Aorta (tissue), 5 donors: ENCODE measurements at places on chromosomes 12 and 14. TPM values are rescaled to one million over a fixed set of nuclear protein-coding genes. Genes with fewer than 3 reads are reported as not detected.
A peak's percentile ranks its signal among the peaks of the same experiment; 100 is the strongest.

The TAS2R8 gene
- not detected for total RNA-seq

The GALNT9 gene
- 0.62 TPM for total RNA-seq

GRCh38 chr14:103356024-103356682 lies 22.1 kb downstream of the EIF5 start:
- H3K27ac ChIP-seq: no peak overlapping the region
- H3K4me3 ChIP-seq: no peak overlapping the region
- no peaks in the 10 kb centered on the region for H3K36me3 ChIP-seq
- H3K27me3 ChIP-seq: no peaks in the 10 kb centered on the region

DNA sequence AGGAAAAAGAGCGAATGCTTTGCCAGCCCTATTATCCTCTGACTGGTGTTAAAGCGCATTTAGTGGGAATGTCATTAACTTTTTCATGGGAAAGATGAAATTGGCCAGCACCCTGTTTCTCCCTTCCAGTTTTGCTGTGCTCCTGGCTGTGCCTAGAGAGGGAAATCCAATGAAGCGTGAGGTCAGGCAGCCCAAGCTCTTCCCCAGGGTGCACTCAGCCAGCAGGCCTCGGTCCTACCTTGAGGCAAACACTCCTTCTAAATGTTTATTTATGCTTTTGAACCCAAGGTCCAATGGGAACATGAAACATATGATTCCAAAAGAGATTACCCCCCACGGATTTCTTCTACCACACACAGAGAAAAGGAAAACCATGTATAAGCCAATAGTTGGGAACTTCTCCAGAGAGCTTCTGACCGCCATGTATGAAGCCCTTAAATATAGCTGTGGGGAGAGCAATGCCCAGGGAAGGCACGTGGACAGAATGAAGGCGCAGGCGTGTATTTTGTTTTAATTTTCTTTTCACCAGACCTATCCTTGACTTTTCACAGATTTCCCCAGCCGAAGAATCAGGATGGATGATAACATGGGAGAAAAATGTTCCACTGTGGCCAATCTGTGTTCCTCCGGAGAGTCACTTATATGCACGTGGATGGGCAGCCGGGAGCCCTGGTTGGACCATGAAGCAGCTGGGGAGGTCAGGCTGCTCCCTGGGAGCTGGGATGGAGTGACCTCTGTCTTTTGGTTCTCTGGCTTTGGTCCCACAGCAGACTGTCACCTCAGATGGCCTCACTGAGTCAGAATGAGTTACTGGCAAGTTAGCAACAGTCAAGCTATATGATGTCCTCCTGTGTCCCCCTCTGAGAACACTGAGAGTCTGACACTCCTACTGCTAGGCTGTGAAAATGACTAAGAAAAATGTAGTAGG lies 37.3 kb downstream of the GPR135 start:
- H3K4me3 ChIP-seq: no peak overlapping the region
- DNase-seq: peak; percentile 85
- no peaks in the 10 kb centered on the region for H3K36me3 ChIP-seq
- peaks cover 3% of the 10 kb centered on the region for H3K4me1 ChIP-seq

- H3K27ac ChIP-seq: no peak overlapping the region
- no peak overlapping the region for H3K4me3 ChIP-seq
- no peaks in the 10 kb centered on the region for H3K4me1 ChIP-seq
Measured at GRCh38 chr12:122086641-122087285, 8.2 kb downstream of the MLXIP start.

DNA sequence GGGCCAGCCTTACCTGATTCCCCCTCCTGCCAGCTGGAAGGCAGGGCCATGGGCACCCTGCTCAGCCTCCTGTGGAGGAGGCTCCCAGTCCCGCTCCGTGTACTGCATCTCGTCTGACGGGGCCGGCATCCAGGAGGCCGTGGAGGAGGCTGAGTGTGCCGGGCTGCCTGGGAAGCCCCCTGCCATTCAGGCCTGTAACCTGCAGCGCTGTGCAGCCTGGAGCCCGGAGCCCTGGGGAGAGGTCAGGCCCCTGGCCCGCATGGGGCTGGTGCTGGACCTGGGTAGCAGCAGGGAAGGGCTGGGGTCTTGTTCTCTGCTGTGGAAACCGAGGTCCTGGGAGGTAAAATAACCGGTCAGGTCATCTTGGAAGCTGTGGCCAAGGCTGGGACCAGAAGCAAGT lies 16.4 kb downstream of the PAPLN start:
- no peaks in the 10 kb centered on the region for H3K27me3 ChIP-seq
- no peaks in the 10 kb centered on the region for H3K4me1 ChIP-seq
- no peak overlapping the region for H3K4me3 ChIP-seq
- H3K36me3 ChIP-seq: no peaks in the 10 kb centered on the region

DNA sequence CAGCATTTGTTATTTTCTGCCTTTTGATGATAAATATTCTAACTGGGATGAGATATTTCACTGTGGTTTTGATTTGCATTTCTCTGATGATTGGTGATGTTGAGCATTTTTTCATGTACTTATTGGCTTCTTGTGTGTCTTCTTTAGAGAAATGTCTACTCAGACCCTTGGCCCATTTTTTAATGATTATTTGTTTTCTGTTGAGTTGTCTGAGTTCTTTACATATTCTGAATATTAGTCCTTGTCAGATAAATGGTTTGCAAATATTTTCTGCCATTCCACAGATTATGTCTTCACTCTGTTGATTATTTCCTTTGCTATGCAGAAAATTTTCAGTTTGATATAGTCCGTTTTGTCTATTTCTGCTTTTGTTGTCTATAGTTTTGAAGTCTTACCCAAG lies 317.0 kb downstream of the CEP128 start:
- H3K4me3 ChIP-seq: no peak overlapping the region
- H3K36me3 ChIP-seq: no peaks in the 10 kb centered on the region
- H3K27me3 ChIP-seq: no peaks in the 10 kb centered on the region
- H3K27ac ChIP-seq: no peak overlapping the region
- H3K4me1 ChIP-seq: no peaks in the 10 kb centered on the region

The CCDC177 gene
- total RNA-seq: not detected

DNA sequence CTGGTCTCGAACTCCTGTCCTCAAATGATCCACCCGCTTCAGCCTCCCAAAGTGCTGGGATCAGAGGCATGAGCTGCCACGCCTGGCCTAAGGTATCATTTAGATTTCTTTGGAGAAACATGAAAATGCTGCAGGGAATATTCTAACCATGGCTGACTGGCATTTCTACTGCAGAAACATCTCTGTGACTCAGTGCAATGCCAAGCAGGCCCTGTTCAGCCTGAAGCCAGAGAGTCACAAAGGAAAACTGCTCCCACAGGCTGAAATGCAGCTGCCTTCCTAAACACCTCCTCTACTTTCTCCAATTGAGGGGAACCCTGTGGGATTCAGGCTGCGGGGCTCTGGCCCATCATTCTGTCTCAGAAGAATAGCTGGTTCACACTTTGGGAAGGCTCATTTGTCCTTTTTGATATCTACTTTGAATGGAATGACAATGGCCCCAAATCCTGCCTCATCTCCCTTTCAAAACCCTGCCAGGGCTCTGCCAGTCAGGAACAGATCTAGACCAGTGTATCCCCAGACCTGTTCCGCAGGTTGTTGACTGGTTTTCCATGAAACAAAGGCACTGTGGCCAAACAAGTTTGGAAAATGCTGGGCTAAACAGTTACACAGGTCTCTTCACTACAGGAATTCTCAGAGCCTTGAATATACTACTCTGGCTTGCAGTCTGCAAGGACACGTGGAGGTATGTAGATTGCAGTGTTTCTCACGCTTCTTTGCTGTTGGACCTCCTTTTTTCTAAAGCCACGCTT lies 7.8 kb downstream of the C12orf43 start:
- H3K4me1 ChIP-seq: no peaks in the 10 kb centered on the region
- DNase-seq: no peak
- H3K4me3 ChIP-seq: no peak overlapping the region
- H3K27me3 ChIP-seq: no peaks in the 10 kb centered on the region

DNA sequence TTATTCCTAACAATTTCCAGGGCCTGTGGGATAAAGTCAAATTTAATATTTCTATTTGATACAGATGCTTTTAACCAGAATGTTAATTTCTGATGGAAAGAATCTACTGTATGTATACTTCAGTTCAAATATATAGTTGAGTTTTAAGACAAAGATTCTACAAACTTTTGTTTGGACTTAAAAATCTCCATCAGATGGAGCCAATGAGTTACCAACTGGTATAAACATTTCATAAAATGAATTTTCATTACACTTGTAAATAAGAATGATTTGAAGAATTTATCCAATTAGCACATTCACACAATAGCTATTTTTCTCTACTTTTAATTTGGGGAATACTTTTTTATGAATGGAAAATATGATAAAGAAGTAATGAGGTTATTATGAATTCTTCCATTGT lies 425.2 kb upstream of the MIS18BP1 start:
- H3K4me3 ChIP-seq: no peak overlapping the region
- H3K27ac ChIP-seq: no peak overlapping the region
- H3K27me3 ChIP-seq: no peaks in the 10 kb centered on the region

The MIPOL1 gene
- 19.7 TPM for total RNA-seq

DNA sequence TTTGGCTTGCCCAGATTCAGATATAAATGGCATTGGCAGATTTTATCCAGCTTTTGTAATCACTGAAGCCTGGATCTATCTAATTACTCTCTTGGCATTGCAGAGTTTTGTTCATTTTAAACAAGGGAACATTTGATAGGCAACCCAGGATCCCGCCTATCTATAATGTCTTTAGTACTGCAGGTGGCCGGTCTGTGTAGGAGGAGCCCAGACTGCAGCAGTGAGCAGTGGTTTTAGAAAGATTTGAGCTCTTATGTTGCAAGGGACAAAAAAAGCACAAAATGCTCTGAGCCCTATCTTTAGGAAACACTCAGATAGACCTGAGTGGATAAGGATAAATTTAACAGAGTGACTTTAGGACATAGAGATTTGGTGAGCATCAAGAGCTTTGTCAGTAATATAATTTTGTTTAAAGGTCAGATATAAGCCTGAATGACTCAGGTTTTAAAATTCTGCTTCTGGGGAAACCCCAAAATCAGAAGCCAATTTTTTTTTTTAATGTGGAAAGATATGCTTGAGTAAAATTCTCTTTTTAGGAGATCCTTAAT lies 165.5 kb downstream of the SLC5A8 start:
- no peak overlapping the region for H3K27ac ChIP-seq
- DNase-seq: no peak
- H3K36me3 ChIP-seq: no peaks in the 10 kb centered on the region
- H3K4me3 ChIP-seq: no peak overlapping the region

DNA sequence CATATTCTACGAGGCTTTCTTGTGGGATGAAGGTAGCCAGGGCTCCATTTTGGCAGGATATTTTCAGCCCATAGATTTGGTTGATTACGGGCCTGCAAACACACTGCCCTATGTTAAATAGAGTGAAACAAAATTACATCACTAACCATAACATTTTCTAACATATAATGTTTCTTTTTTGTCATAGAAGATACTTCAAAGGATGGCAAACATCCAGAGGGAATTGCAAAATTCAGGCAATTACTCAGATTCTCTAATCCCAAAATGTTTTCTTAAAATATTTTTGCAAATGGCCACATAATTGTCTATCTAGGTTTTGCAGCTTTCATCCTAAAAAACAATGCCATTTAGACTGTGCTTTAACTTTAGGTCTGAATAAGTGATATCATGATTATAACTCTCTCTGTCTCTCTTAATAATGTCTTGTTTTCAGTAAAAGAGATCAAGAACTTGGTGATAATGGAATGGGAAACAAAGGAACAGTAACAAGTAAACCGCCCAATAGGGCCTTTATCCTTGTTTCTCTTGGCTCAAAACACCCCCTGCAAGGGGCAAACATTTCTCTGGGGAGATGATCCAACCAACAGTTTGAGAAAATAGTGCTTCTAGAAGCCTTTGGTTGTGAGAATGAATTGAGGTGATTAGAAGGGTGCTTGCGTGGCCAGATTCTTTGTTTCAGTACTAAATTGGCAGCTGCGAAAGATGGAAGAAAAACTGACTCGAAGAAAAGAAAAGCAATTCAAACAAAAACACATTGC lies 54.4 kb upstream of the BTG1 start:
- no peak overlapping the region for H3K27ac ChIP-seq
- H3K4me1 ChIP-seq: no peaks in the 10 kb centered on the region
- no peak for DNase-seq

DNA sequence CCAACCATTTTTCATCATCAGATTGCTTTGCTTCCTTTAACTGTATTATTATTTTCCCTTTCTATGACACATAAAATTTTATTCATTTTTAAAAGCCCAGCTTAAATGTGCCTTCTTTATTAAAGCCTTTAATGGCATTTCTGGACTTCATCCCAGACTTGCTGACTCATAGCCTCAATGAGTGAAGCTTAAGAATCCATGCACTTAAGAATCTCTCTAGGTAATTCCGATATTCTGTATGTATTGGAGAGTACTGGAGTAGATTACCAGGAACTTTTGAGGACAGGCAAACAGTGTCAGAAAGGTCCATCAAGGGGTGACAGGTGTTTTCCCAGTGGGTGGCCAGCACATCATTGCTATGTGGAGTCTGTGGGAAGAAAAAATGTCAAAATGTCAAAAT lies 107.9 kb downstream of the PTPRQ start:
- no peak for DNase-seq
- no peak overlapping the region for H3K27ac ChIP-seq
- H3K27me3 ChIP-seq: no peaks in the 10 kb centered on the region

The RAB2B gene
- total RNA-seq: 30.5 TPM

DNA sequence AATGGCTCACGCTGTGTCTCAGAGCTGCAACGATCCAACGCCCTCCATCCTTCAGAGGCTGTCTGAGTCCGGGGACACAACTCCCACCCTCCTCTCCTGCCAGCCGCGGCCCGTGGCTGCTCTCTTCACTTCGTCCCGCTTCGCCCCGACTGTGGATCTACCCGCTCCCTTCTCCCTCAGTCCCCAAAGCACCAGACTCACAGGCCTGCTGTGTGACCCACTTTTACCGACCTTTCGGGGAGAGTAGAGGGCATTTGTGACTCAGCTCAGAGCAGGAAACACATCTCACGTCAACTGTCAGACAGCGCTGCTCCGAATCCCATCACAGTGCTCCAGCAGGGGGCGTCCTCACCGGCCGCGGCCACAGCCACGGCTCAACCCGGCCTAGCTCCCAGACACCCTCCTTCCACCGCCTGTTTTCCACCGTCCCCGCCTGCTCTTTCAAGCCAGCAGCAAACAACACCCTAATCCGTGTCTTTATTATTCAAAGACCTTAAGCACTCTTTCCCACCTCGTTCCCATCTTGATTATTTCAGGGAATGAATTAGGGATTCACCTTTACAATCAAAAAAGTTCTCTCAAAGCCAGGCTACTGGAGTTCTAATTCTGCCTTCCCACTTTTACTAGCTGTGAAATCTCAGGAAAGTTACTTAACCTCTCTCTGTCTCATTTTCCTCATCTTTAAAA lies 5.0 kb upstream of the AQP2 start:
- peak; percentile 87 for DNase-seq
- no peak overlapping the region for H3K4me3 ChIP-seq
- no peaks in the 10 kb centered on the region for H3K4me1 ChIP-seq
- no peaks in the 10 kb centered on the region for H3K36me3 ChIP-seq
- H3K27me3 ChIP-seq: no peaks in the 10 kb centered on the region
- H3K27ac ChIP-seq: no peak overlapping the region

DNA sequence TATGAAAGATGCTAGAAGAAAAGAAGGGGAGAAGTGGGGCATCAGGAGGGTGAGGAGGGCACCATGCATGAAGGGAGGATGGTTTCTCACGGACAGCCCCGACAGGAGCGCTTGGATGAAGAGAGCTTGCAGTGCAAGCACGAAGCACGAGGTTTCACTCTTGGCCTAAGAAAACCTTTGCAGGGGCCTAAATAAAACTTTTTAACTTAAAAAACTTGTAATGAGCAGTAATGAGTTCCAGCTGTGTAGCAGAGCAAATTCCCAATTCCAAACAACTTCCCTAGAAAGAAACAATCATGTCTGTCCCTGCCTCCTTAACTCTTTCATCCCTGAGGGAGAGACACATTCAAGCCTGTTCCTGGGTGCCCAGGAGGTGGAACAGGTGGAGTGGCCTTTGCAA lies 119.5 kb downstream of the PAH start:
- no peak for DNase-seq
- no peak overlapping the region for H3K4me3 ChIP-seq
- no peaks in the 10 kb centered on the region for H3K4me1 ChIP-seq
- no peaks in the 10 kb centered on the region for H3K36me3 ChIP-seq
- H3K27me3 ChIP-seq: no peaks in the 10 kb centered on the region
- H3K27ac ChIP-seq: no peak overlapping the region
